Epithelial cell of esophagus (primary cell): ENCODE measurements at places on chromosomes 5 and 9.

- no peak for DNase-seq
Measured at GRCh38 chr5:962386-962785, 46.2 kb upstream of the NKD2 start.

DNA sequence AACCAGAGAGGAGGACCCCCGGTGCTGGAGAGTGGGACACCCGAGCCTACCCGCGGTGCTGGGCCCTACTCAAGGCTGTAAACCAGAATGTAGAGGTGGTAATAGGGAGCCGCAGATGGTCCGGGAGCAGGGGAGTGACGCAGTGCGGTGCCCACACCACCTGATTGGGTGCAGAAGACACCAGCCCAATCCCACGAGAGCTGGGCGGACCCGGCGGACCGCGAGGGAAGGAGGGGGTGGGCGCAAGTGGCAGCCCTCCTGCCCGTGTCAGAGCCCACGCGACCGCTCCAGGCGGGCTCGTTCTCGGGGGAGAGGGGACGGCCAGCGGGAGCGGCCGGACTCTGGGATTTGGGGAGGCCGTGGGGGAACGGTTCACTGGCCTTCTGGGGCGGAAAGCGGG lies 71.2 kb downstream of the C9orf50 start:
- DNase-seq = no peak

GRCh38 chr5:173882632-173883031 lies 5.5 kb upstream of the CPEB4 start:
- DNase-seq = peak; percentile 52

DNA sequence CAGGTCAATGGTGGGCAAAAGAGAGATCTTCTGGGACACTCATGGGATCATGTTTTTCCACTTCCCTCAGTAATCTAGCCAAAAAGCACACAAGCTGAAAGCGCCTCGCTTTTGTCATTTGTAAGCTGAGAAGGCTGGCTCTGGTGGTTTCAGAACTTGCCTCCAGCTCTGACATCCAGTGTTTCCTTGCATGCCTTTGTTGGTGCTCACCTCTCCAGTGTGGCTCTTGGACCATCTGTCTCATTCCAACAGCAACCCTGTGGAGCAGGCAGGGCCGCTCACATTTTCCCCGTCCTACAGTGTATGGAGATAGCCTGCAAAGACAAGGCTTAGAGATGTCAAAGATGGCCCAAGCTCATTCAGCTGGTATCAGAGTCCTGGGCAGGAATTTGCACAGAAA lies 160.8 kb upstream of the KLF4 start:
- DNase-seq = no peak

- DNase-seq = no peak
Measured at GRCh38 chr5:171595401-171595800, 176.0 kb downstream of the FGF18 start.

DNA sequence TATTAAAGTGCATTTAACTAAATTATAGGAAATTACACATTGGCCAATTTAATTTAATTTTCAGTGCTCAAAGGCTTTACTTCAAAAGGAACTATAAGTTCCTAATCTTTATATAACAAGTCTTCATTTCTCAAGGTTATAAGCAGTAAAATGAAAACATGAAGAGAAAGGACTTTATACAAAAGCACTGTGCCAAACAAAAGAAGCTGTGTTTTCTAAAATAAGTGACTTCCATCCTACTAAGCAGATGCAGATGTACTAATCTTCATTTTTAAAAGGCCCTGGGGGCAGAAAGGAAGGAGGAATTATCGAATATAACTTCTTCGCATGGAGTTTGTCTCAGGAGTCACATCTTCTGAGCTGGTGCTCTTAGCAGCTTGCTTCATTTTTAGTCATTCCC lies 81.4 kb downstream of the SHC3 start:
- no peak for DNase-seq

DNA sequence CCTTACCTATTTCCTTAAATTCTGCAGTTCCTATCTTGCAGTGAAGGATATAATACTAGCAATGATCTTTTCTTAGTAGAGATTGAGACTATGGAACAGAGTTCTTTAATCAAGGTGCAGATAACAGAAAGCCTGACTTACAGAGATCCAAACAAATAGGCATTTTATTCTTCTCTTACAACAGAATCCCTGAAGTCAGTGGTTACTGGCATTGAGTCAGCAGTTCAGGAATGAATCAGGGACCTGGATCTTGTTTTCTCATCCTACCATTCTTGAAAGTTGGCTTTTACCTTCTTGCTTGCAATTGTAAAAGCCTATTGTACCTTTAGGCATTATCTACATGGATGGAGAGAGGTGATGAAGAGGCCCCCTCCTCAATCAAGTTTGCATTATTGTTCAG lies 47.5 kb upstream of the TLE4 start:
- peak; percentile 72 for DNase-seq

DNA sequence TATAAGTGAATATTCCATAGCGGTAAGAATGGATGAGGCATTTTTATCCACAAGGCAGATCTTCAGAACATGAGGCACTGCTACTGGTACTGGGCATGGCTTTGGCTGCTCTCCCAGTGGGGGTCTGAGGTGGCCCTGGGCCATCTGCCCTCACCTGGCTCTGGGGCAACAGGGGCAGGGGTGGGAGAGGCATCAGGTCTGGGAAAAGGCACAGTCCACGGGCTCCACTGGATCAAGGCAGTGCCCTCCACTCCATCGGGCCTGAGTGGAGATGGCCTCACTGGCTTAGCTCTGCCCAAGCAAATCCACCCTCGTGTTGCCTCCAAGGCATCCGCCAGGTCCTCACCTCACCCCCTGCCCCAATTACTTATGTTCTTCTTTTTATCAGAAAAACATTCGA lies 10.9 kb upstream of the NKD2 start:
- DNase-seq = no peak

GRCh38 chr5:119331566-119332095 lies 24.2 kb upstream of the TNFAIP8 start:
- no peak for DNase-seq

DNA sequence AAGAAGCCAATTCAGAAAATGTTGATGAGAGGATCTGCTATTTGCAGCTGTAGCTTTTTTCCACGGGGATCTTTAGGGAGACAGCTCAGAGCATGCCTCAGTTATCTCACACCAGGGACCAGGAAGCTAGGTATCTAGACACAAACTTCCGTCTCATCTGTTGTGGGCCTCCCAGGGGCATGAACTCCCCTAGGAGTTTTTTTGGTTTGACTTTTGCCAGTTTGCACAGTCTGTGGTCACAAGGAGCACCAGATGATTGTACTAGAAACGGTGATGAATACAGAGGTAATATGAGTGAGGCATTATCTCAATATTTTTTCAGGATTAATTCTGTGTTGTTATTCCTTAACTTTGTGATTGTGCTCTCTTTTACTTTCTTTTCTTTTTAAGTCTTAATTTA lies 533.2 kb upstream of the SEMA6A start:
- no peak for DNase-seq

DNA sequence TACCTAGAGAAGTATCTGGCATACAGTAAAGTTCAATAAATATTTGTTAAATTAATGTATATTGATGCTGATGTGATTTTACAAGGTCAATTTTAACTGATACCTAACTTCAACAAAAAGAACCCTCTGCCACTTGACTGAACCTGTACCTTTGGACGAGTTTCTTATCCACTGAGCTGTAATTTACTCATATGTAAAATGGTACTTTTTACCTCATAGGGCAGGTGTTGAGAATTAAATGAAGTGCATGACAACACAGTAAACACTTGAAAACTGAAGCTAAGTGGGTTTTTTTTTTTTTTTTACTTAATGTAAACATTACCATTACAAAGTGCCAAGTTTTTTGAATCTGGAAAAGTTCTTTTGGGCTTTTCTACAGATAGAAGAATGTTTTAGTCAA lies 15.4 kb downstream of the NIPSNAP3B start:
- DNase-seq = no peak

DNA sequence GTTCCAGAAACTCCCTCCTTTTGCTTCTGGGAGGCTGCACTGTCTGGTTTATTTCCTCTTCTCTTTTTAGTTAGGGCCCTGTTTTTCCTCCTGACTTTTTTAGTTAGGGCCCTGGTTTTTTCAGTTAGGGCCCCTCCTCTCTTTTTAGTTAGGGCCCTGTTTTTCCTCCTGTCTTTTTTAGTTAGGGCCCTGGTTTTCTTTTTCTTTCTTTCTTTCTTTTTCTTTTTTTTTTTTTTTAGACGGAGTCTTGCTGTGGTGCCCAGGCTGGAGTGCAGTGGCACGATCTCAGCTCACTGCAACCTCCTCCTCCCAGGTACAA lies 15.1 kb downstream of the GSN start:
- DNase-seq = no peak

DNA sequence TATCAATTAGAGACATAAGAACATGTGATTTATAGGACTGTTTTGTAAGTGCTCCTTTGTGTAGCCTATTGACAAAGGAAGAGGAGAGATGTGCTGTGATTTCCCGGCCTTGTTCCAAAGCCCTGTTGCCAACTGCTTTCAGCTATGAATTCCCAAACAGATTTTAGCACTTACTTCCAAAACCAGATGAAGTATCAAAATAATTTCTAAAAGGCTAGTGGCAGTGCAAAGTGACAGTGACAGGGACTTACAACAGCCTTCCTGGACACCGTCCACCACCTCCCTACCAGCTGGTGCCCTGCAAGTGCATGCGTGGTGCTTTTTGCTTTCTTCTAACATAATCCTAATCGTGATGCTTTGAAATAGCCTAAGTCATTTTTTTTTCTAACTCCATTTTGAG lies 254.1 kb upstream of the ACTBL2 start:
- no peak for DNase-seq

DNA sequence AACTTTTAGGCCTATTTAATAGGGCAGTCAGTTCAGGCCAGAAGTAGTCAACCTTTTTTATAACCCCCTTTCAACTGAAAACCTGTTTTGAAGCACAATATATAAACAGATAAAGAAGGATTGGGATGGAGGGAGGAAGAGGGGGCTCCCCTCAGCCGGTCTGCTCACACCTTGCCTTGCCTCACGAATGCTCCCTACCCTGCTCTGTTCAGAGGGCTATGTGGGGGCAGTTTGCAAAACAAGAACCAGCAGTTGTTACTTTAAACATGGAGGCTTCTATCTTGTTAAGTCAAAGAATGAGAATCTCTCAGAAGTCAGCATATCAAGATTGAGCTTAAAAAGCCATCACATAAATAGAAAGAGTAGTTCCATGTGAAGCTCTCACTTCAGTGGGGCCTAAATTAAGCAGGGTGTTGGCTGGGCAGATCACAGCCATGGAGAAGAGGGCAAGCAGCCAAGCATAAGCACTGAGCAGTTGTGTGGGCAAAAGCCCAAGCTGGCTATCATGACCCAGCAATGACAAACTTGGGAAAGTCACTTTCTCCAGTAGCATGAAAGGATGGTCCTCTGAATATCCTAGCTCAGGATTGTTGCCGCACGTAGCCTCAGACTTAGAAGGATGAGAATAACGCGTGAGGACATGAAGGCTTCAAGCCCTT lies 70.6 kb downstream of the ALDH1A1 start:
- no peak for DNase-seq

GRCh38 chr5:157269165-157269671 lies 3.3 kb downstream of the CYFIP2 start:
- DNase-seq = peak; percentile 93

- peak; percentile 73 for DNase-seq
Measured at GRCh38 chr5:133687212-133688061, 75.1 kb upstream of the FSTL4 start.

- DNase-seq = peak; percentile 27
Measured at GRCh38 chr9:123925819-123926218, 4.1 kb downstream of the DENND1A start.

GRCh38 chr9:91948101-91948596 lies 1.9 kb downstream of the ROR2 start:
- DNase-seq = no peak

DNA sequence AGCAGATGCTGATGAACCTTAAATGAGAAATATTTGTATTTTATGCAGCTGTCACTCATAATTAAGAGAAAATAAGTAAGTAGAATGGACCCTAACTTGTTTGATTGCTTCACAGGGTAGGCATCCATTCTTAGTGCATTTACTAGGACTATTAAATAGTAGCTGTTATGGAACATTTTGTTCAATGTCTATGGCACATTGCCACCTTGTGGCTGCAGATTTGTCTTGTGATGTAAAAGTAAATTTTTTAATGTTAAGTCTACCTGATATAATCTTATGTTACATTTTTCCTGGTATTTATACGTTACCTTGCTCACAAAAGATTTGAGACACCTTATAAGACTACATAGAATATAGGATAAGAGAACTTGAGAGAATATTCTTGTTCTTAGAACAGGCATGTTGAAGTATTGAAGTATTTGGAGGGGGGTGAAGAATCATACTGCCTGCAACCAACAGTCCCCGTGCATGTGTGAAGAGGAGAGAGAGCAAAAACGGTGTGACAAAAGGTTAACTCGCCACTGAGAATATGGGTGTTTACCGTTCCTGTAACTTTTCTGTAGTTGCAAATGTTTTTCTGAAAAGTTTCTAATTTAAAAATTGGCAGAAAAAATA lies 161.1 kb downstream of the MAST4 start:
- DNase-seq = peak; percentile 70

DNA sequence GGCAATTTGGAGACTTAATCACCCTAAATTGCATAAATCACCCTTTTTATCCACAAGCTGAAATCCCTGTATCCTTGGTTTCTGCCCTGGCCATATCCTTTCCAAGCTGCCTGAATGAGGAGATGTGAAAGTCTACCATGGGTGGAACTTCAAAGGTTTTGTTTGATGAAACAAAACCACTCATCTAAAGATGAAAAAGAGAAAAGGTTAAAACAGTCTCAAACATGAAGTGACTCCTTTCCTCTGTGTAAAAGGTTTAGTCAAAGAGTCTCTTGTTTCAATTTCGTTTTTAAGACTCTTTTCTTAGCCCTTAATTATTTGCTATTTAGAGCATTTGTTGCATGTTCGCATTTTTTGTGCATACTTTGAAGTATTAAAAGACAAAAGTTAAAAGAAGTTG lies 11.2 kb downstream of the SLC45A2 start:
- no peak for DNase-seq

GRCh38 chr9:106307670-106308069 lies 555.3 kb upstream of the ZNF462 start:
- peak; percentile 31 for DNase-seq

- no peak for DNase-seq
Measured at GRCh38 chr5:62578540-62578939, at the start of gene LRRC70. TSS of gene LRRC70 (plus strand) at chr5:62578819. CDS start at chr5:62579439, 620 bp downstream.

GRCh38 chr5:172562443-172562842 lies 78.6 kb upstream of the NEURL1B start:
- DNase-seq = no peak

GRCh38 chr5:2685651-2686272 lies 65.7 kb downstream of the IRX2 start:
- DNase-seq = peak; percentile 77

- no peak for DNase-seq
Measured at GRCh38 chr5:145360936-145361335, 474.2 kb downstream of the PRELID2 start.

GRCh38 chr9:91421128-91421765 lies 2.4 kb downstream of the NFIL3 start:
- peak; percentile 29 for DNase-seq

GRCh38 chr9:112035166-112035826 lies 138.7 kb downstream of the UGCG start:
- no peak for DNase-seq

- DNase-seq = no peak
Measured at GRCh38 chr9:134317400-134317789, 8.9 kb upstream of the RXRA start.

- DNase-seq = no peak
Measured at GRCh38 chr5:134906811-134907210, 1.9 kb downstream of the PCBD2 start.
